Mucosa of descending colon (tissue), 3 donors: ENCODE measurements at places on chromosomes 3 and 15.

DNA sequence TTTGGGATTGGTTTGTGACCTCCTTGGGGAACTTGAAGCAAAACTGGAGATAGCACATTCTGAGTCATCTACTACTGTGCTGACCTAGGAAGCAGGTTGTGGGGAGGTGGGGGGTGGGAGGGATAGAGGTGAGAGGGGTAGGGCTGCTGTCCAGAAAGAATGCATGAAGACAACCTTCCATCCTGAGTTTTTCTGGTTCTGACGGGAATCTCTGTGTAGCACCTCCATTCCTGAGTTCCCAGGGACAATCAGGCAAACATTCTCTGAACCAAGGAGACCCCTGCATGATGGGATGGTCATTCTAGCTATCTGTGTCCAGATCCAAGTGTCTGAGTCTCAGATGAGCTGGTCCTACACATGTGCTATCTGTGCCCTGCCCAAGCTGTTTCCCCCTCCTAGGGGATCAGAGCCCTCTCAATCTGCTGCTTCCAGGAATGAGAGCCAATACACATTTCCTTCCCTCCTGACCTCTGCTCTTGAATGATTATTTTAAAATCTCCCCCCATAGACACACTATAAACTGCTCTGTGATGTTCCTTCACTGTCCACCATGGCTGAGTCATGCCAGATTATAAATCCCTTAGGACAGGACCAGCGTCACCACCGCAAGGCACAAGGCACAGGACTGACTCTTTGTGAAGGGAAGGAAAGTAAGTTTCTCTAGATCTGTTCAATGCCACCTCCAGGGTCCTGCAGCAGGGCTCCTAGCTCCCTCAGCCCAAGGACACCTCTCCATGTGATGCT is 2.2 kb upstream of the CD276 start:
- DNase-seq: no peak

DNA sequence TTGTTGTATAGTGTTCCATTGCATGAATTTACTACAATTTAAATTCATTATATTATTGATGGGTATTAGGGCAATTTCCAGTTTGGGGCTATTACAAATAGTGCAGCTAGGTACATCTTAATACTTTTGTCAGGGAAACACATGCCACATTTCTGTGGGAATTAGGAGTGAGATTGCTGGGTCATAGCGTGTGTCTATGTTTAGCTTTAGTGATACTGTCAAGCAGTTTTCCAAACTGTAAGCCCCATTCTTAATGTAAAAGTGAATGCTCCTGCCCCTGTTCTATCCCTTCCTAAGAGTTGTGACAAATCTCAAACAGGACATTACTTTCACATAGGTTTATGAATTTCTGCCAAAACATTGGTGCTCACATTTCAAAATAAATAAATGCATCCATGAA is 184.5 kb upstream of the ANKRD28 start:
- no peak for DNase-seq

DNA sequence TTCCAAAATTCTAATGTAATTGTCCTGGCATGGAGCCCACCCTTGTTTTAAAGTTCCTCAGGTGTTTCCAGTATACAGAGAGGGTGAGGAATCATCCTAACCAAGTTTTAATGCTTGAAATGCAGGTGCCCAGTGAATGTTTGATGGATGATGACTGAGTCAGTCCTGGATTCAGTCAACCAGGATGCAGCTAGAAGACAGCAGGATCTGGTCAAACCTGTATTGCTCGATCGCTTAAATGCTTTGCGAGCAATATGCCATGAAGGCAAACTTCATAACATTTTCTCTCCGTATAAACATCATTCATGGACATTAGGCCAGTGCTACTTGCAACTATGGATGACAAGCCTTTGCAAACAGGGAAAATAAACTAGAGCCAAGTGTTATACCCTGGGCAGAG is 591.2 kb downstream of the RSL24D1 start:
- DNase-seq: no peak

DNA sequence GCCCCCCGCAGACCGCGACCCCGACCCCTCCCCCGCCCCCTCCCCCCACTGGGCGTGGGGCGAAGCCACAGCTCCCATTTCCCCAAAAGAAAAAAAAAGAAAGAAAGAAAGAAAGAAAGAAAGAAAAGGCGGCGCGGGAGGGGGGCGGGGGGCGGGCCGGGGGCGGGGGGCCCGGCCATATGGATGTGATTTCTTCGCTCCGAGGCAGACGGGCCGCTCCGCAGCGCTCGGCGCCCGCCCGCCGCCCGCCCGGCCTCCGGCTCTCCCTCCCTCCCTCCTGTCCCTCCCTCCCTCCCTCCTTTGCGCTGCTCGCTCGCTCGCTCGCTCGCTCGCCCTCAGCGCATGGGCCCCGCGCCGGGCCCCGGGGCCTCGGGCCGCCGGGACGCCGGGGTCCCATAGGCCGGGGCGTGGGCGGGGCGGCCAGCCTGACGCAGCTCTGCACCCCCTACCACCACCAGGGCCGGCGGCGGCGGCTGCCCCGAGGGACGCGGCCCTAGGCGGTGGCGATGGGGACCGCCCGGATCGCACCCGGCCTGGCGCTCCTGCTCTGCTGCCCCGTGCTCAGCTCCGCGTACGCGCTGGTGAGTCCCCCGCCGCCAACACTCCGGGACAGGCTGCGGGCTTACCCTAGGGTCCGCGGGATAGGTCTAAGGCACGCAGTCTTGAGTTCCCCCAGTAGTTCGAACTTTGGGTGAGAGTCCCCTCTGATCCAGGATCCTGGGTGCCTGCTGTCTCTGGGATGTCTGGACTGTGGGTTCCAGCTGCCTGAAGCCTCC is 5.7 kb downstream of the PTH1R start:
- DNase-seq: no peak

- peak; percentile 19 for DNase-seq
Observed at GRCh38 chr3:139267300-139268246, 76.2 kb upstream of the MRPS22 start.

- DNase-seq: no peak
Observed at GRCh38 chr15:62219799-62220198, 54.7 kb upstream of the C2CD4B start.

DNA sequence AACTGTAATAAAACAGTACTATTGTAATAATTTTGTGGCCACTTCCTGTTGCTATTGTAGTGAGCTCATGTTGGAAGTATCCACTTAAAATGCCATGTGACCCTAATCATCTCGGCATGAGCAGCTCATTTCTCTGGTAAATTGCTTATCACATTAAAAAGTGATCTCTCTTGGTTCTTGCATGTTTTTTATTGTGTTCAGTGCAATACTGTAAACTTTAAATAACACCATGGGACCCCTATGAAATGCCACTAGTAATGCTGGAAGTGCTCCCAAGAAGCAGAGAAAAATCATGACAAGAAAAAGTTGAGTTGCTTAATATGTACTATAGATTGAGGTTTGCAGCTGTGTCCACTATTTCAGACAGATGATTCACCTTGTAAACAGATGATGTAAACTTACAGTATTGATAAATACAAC is 45.6 kb downstream of the NMD3 start:
- no peak for DNase-seq

DNA sequence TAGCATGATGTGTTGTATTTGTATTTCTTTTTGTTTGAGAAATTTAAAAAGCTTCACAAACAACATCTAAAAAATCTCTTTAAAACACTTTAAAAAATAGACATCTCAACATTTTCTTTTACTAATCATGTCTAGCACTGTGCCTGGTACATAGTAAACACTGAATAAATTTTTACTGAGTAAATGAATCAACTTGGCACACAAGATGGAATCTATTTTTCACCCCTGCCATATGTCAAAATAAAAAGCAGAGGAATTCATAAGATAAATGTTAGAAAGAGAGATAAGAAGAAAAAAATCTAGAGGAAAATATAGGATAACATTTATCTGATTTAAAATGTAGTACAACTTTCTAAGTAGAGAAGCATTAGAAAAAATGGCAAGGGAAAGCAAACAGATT is 8.6 kb upstream of the GOLIM4 start:
- no peak for DNase-seq

DNA sequence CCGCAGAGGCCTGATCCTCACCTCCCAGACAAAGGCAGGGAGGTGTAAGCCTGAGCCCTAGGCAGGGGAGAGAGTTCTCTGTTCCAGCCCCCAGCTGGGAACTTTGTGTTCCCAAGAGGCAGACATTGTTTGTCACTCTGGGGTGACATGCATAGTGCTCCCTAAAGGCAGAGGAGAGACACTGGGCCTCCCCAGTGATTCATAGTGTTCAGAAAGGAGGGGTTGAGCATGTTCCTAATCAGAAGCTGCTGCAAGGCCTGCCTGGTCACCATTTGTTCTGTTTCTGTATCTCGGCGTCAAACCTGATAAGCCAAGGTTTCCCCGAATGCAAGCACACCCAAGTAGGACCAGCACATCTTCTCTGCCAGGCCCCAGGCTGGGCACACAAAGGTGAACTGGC is 24.0 kb upstream of the SLC6A6 start:
- no peak for DNase-seq

DNA sequence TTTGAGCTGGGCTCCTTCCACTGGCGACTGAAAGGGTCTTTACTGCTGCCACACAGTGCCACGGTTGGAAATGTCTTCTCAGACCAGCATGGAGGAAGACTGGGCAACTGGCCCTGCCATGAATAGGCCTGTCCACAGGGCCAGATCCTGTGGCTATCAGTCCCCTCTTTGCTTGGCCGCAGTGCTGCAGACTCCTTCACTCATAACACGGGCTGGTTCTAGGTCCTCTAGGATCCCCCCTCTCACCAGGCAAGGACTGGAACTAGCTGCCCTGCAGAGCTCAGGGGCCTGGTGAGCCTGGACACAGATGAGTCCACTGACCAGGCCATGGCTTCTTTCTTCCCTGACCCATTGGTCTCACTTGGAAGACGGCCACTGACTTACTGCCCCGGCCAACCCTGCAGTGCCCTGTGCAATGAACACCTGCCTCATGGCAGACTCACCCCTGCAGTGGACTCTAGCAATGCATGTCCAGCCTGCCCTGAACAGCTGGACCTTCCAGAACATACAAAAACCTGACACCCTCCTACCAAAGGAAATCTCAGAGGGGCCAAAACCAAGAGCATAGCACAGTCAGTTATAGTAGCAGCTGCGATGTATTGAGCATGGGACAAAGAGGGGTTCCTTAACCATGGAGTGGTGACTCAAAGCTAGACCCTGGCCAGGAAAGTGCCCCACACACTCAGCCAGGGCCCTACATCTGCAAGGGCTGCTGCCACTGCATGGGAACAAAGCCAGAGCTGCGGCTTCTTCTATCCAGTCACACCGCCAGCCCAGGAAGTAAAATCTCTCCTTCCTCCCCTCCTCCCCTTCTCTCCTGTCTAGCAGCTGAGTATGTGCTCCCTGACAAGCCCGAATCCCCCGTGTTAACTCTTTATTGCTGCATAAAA is 72.1 kb upstream of the ITGA11 start:
- DNase-seq: no peak

GRCh38 chr15:89826671-89827655 is 12.3 kb upstream of the ANPEP start:
- DNase-seq: no peak

DNA sequence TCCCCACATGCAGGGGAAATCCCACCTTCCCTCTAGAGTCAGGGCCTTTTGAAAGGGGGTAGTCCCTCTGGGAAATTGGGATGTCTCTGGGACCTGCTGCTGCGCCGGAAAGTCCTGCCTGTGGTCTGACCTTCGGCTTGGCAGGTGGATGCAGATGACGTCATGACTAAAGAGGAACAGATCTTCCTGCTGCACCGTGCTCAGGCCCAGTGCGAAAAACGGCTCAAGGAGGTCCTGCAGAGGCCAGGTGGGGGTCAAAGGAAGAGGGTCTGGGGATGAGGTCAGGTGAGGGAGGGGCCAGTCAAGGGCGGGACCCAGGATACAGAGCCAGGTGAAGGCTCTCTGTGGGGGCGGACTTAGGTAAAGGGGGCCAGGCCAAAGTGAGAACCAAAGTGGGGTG is 16.2 kb downstream of the PTH1R start:
- DNase-seq: no peak

- DNase-seq: no peak
Observed at GRCh38 chr15:39153058-39153714, 427.7 kb upstream of the THBS1 start.

GRCh38 chr3:119653876-119654275 is 6.5 kb downstream of the POPDC2 start:
- DNase-seq: no peak

DNA sequence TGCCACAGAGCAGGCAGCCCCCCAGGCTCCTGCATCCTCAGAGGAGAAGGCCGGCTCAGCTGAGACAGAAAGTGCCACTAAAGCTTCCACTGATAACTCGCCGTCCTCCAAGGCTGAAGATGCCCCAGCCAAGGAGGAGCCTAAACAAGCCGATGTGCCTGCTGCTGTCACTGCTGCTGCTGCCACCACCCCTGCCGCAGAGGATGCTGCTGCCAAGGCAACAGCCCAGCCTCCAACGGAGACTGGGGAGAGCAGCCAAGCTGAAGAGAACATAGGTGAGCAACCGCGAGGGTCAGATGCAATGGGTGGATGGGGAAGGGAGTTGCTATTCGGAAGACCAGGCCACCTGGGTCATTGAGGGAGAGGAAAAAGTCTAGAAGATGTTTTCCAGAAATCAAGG is 53.0 kb downstream of the GAP43 start:
- DNase-seq: no peak

GRCh38 chr15:62277816-62278394 is 112.8 kb upstream of the C2CD4B start:
- no peak for DNase-seq

- no peak for DNase-seq
Observed at GRCh38 chr15:39657181-39657580, 76.3 kb downstream of the THBS1 start.

GRCh38 chr15:42088801-42089640 is 5.3 kb downstream of the PLA2G4D start:
- DNase-seq: no peak

DNA sequence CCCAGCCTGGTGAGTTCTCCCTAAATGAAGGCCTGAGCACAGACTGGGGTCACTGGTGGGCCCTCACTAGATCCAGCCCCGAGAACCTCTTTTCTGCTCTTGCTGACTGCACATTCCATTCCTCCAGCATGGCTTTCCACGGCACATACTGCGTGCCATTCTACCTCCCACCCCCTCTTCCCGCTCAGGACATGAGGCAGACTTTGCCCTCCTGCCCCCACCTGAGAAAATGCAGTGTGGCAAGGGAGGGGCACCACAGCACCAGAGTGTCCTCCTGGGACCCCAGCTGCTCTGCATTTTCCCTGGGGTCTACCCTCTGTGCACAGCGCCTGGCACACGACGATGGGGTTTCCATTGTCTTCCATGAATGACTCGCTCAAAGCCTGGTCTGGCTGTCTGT is 6.1 kb upstream of the SLCO2A1 start:
- DNase-seq: no peak

DNA sequence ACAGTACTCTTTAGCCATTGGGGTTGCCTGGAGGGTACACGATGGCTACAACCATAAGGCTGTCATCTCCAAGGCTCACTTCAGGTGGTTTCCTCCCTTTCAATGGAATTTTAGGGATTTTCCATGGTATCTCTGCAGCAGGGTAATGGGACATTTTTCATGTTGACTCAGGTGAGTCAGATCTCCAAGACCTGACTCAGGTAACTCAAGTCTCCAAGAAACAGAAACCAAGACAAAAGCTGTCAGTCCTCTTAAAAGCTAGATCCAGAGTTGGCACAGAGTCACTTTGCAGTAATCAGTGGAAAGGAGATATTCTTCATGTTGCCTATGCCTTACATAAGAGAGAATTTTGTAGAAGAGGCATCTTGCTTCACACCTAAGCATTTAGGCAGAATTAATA is 375.8 kb upstream of the ARPP21 start:
- no peak for DNase-seq
